NCI-H1417 (cell line): ENCODE measurements at places on chromosomes 1 and 21.
A peak's percentile ranks its signal among the peaks of the same experiment; 100 is the strongest.

- DNase-seq: no peak
Measured at GRCh38 chr1:41663671-41664400, 179.4 kb upstream of the EDN2 start.

DNA sequence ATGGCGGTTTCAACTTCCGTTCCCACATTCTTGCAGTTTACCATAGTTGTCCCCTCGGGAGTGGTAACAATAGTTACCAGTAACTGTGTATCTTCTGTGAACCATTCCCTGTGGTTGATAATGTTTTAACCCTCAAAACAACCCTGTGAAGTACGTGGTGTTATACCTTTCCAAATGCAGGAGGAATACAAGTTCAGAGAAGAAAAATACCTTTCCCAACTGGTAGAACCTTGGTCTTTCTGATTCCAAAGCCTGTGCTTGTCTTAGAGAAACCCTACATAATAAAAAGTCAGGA lies 789 bp downstream of the BTF3L4 start:
- no peak for DNase-seq

DNA sequence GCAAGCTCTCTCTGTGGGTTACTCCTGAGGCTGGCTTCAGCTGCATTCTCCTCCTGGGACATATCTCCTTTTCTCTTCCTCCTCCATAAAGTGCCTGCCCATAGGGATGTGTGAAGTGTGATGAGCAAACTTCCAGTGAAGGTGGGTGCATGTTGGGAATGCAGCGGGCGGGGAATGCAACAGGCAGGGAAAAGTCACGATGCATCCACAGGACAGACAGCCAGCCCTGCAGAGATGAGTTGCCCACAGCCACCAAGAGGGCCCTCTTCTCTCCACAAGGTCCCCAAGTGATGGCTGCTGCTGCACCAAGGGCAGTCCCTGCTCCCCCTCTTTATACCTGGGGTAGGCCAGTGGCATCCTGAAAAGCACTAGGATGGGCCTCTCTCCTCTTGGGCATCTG lies 33.6 kb upstream of the RNF187 start:
- DNase-seq: no peak

- no peak for DNase-seq
Measured at GRCh38 chr1:198577444-198577843, 37.0 kb upstream of the ATP6V1G3 start.

- DNase-seq: peak; percentile 55
Measured at GRCh38 chr1:110196917-110197765, 13.0 kb upstream of the KCNC4 start.

- DNase-seq: no peak
Measured at GRCh38 chr1:95007687-95008086, 65.1 kb downstream of the ALG14 start.

DNA sequence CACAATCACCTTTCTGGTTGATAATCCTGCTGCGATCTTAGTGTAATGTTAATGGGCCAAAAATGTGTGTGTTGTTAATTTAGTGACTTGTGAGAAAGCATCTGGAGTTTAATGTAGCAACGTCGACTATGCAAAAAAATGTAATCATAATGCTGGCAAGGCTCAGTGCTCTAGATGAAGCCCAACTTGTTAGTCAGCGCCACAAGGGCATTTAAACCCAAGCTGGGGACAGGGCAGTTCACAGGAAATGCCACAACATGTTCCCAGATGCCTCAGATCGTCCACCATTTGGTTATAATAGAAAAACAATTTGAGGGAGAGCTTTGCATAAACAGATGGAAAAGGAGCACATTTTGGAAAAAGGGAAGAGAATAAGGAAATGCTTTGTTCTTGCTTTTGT lies 585.4 kb upstream of the PLXNA2 start:
- no peak for DNase-seq

DNA sequence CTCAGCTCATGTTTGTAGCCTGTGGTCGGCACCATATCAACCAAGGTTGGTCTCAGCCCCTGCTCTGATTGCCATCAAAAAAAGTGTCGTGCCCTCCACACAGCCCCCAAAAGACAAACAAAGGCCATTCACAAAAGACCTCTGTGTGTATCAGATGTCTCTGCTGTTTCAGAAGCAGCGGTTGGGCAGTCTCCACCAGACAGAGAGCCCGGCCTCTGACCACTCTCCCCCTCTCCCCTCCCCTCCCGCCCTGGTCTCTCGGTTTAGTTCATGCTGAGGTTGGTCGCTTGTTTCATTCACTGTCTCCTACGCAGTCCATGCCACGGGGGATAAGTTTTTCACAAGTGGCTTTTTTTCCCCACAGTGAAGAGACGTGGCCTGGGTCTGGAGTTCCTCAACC lies 27.1 kb downstream of the ACTA1 start:
- DNase-seq: peak; percentile 37

GRCh38 chr1:38615680-38616079 lies 243.9 kb downstream of the RRAGC start:
- DNase-seq: no peak

DNA sequence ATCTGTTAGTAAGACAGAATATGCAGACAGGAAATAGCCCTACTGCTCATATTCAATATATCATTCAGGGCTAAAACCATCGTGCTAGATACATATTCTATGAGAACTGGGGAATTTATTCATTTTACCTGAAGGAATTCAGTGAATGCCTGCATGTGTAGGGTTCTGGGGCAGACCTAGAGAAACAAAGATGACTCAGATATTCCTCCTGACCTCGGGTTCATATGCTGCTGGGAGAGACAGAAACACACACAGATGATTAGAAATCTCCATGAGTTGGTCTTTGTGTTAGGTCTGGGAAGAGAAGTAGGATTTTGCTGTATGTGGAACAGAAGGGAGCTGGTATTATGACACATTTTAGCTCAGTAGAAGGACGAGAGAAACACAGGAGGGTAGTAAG lies 176.5 kb upstream of the ST6GALNAC5 start:
- DNase-seq: no peak

DNA sequence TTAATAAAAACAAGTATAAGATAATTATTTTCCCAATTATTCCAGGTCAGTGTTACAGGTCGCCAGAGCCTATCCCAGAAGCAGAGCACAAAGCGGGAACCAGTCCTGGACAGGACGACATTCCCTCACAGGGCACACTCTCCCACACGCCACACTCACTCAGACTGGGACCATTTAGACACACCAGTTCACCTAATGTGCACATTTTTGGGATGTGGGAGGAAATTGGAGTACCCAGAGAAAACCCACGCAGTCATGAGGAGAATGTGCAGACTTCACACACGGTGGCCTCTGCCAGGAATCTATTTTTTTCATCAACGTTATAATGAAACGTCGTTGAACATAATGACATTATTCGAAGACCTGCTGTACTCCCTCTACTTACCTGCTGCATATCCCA lies 20.5 kb upstream of the NRDC start:
- no peak for DNase-seq

GRCh38 chr21:36185523-36185922 lies 28.9 kb downstream of the DOP1B start:
- no peak for DNase-seq

DNA sequence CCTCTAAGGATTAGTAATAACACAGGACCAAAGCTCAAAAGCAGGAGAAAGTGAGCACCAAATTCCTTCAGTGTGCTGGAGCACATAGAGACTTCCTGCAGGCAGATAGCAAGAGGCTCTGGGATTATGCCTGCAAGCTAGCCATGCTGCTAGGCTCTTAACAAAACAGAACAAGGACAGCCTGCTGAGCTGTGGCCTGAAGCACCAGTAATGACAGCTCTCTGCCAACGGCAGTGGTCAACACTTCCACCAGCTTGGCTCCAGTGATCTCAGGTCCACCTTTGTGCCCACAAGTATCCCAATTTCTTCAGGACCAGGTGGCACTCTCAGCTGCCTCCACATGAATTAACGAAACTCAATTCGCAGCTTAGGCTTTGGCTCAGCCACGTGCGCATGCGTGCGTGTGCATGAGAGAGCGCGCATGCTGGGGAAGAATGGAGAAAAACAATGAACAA lies 64.2 kb downstream of the SLC45A1 start:
- DNase-seq: peak; percentile 58

GRCh38 chr1:246709835-246710234 lies 14.4 kb upstream of the SCCPDH start:
- no peak for DNase-seq
